Central memory CD4-positive, alpha-beta T cell (primary cell): ENCODE measurements at places on chromosomes 1 and 21.

- no peak for DNase-seq
Measured at GRCh38 chr1:27114546-27114945, 40.4 kb downstream of the SLC9A1 start.

- no peak for DNase-seq
Measured at GRCh38 chr1:155210314-155211104, 2.0 kb downstream of the MTX1 start.

DNA sequence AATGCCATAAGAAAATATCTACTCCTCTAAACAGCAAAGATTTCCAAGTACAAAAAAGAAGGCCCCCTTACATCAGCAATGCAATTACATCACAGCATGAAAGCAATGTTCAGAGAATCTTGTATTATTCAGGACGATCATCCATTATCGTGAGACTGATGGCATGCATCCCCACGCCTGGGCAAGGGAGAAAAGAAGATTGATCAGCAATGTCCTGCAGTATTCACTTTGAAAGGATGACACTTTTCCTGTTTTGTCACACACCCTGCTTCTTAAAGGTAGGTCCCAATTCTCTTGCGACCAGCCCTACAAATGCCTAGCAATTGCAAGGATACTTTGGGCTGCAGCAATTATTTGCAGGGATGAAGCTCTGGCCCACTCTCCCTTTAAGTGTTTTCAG is 108.7 kb downstream of the TOMM20 start:
- DNase-seq, result no peak

GRCh38 chr21:22154579-22155274 is 1156.5 kb downstream of the NCAM2 start:
- DNase-seq, result no peak

DNA sequence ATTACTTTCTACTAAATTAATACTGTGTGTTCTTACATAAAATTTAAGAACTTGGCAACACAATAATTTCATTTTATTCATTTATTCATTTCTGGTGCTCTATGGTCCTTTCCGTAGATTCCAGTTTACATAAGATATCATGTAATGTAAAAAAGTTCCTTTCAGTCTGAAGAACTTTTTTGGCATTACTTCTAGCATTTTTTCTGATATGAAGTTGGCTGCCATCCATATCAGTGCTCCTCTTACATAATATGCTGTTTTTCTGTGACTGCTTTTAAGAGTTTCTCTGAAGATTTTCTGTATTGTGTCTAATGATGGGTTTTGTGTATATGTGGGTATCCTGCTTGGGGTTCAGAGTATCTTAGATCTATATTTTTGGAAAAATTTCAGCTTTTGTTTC is 34.8 kb downstream of the LIN9 start:
- DNase-seq, result no peak

GRCh38 chr1:183592733-183593132 is 2.5 kb upstream of the NCF2 start:
- DNase-seq, result no peak

GRCh38 chr21:37294679-37295078 is 27.5 kb upstream of the VPS26C start:
- DNase-seq, result no peak

DNA sequence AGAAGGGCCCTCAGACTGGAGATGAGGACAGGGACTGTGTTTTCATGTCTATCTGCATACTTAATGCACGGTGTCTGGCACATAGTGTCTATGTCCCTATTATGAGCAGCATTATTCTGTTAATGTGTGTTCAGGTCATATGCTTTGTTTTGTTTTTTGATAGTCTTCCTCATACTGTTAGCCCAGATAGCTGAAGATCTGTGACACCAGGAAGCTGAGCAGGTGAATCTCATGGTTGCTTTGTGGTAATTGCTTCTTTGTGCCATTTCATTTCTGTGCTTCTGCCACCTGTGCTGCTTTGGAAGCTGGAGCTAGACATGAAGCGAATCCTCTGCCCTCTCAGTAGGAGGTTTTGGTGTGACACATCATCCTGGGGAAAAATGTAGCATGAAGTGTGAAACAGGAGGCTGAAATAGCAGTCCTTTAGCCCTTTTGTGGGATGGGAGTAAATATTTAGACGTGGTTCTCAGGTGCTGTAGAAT is 15.8 kb downstream of the SMAP2 start:
- DNase-seq, result peak; percentile 55

- DNase-seq, result no peak
Measured at GRCh38 chr1:118023199-118023598, 93.7 kb downstream of the WDR3 start.

GRCh38 chr1:31580513-31580870 is 4.2 kb downstream of the TINAGL1 start:
- DNase-seq, result no peak

DNA sequence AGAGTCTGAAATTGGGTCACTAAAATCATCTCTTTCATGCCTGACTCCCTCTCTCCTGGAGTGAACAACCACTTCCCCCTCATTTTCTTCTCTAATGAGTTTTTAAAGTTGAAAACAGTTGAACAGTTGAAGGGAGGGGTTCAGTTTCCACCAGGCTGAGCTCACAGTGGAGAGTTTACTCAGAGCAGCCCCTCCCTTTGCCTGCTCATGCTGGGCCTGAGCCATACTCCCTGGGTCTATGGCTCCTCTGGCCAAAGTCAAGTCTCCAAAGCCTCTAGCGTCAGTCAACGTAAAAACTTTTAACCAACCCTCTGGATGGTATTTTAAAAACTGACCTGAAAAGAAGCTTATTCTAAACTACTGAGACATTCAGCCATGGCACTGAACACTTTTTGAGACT is 100.8 kb upstream of the RNPC3 start:
- DNase-seq, result no peak

GRCh38 chr1:27572019-27572678 is 31.8 kb downstream of the AHDC1 start:
- DNase-seq, result no peak

- no peak for DNase-seq
Measured at GRCh38 chr1:14968251-14968851, 185.2 kb upstream of the TMEM51 start.

- DNase-seq, result no peak
Measured at GRCh38 chr1:229025576-229025975, 245.3 kb upstream of the RAB4A start.

GRCh38 chr21:36606287-36606982 is 92.5 kb upstream of the SIM2 start:
- no peak for DNase-seq

- DNase-seq, result peak; percentile 8
Measured at GRCh38 chr1:91730801-91731732, 154.9 kb downstream of the TGFBR3 start.

DNA sequence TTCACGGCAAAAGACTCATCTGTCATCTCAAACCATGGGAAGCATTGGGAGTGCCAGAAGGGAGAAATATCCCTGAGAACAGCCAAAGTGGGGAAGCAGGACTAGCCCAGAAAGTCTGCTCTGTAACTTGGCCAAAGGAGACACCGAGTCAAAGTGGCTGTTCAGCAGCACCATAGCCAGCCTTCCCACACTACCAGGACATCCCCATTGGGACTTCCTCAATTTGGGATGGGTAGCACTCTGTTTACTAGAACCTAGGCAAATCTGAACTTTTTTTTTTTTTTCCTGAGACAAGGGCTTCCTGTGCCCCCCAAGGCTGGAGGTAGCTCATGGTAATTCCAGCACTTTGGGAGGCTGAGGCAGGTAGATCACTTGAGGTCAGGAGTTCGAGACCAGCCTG is 93.0 kb downstream of the ENAH start:
- DNase-seq, result no peak

DNA sequence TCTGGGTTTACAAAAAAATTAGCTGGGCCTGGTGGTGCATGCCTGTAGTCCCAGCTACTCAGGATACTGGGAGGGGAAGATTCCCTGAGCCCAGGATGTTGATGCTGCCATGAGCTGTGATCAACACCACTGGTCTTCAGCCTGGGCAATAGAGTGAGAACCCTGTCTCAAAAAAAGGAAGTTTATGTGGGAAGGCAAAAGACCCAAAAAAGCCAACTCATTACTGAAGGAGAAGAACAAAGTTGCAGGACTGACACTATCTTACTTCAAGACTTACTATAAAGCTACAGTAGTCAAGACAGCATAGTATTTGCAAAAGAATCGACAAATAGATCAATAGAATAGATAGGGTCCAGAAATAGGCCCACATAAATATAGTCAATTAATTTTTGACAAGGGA is 9.2 kb upstream of the PTGS2 start:
- DNase-seq, result no peak

GRCh38 chr1:1187938-1188337 is 14.3 kb downstream of the TTLL10 start:
- DNase-seq, result no peak
